AML-193 (cell line): ENCODE measurements at places on chromosomes 7 and 10.

GRCh38 chr10:47311932-47312662, 10.2 kb upstream of the GDF2 start:
- peak; percentile 50 for DNase-seq

- no peak for DNase-seq
Measured at GRCh38 chr10:30134171-30134945, 75.0 kb upstream of the JCAD start.

DNA sequence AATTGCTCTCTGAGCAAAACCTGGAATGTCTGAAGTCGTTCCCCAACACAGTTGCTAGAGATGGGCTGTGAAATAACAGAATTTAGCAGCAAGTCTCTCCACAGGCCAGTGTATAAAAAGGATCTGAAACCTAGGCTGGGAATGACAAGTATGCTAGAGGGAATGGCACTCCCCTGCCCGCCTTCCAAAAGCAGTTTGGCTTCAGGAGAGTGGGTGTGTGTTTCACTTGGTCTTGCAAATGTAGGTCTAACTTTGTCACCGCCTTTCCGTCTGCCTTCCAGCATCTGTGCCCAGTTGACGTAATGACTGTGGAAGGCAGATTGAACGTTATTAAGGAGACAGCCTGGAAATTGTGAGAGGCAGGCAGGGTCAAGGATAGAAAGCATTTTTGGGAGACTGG, 18.0 kb upstream of the MTURN start:
- no peak for DNase-seq

GRCh38 chr10:21214329-21214728, 311.2 kb downstream of the SKIDA1 start:
- no peak for DNase-seq

DNA sequence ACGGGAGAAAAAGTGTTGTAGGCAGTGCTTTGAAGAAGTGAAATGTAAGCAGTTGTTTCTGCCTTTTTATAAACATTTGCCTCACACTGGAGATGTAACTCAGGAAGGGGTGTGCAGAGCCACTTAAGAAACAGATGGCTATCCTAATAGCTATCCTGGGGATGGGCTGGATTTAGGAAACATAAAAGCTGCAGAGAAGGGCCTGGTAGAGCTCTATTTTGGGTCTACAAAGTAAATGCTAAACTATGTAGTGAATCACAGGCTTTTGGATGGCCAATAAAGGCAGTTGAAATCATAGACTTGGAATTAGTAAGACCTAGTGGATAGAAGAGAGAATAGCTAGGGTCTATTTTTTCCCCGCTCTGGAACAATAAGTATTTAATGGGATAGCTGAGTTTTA, 79.9 kb upstream of the AGR3 start:
- no peak for DNase-seq

GRCh38 chr10:43409385-43410109, 561 bp upstream of the HNRNPF start:
- DNase-seq: no peak

DNA sequence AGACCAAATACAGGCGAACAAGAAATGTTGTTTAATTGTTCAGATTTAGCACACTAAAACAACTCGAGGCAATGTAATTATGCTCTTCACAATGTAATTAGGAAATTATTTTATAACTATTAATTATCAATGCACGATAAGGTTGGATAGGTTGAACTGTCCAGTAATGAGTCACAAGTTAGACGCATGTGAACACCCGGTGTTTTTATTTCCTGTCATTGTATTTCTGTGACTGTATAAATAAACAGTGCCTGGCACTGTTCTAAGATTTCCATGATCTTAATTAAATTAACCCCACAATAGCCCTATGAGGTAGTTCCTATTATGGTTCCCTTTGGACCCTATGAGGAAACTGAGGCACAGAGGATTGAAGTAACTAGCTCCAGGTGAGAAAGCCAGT, 26.2 kb downstream of the C10orf105 start:
- DNase-seq: no peak

DNA sequence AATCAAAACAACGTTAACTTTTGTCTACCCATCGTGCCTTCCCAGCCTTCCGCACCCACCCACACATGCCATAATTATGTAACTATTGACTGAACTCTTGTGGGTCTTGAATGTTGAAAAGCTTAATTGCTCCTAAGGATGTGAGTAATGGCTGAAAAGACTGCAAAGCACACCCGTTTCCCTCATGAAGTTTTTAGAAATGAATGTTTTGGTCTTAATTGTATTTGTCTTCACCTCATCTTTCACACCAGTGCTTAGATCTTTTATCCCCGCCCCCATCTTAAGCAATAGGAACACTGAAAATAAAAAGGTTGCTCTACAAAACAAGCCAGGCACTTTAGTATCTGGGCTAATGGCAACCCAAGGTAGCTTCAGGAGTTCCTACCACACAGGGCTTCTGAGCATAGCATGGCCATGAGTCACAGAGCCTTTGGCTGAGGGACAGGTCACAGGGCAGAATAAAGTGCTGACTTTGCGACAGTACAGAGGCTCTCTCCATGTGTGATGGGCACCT, 690.5 kb downstream of the PARD3 start:
- no peak for DNase-seq

GRCh38 chr10:48768926-48769325, 84.3 kb downstream of the WDFY4 start:
- DNase-seq: no peak

DNA sequence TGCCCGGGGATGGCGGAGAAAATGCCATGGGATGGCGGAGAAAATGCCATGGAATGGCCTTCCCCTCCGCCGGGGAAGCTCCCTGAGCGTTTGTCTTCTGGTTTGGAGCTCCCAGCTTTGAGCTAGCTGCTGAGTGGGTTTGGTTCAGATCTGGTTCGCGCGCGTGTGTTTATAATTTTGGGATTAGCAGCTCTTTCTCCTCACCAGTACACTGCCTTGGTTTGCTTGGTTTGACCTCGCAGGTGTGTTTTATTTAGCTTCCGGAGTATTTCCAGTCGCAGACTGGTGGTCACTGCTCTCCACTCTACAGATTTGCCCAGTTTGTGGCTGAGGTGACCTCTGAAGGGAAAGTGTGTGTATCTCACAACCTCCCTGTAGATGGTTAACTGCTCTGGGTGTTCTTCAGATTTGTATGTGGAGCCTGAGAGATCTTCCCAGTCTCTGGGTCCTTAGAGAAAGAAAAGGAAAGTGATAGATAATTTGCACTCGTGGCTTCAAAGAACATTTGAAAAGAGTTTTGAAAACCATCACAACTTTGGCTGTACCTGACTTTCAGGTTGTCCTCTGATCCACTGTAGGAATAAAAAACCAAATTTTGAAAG, 597 bp downstream of the ZNF277 start:
- DNase-seq: no peak

DNA sequence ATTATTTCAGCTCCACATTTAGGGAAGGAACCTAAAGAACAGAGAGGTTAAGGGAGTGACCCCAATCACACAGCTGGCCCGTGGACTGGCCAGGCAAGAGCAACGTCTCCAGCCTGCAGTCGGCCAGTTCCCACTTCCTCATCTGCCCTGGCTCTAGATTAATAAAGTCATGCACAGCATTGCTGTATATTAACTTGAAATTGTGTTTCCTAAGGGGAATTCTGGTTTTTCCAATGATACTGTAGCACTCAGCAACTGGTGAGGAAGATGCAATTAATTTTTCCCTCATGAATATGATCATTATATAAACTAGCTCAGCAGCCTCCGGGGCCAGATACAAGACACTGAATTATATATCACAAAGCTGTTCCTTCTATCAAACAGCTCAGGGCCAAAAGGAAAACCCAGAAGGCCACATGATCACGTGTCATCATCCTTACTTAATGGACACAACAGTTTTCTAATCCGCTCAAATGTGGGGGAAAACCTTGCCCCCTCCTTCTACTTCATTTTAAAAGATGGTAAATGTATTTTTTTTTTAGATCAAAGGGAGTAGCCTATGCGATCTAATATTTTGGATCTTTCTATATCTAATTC, 295.3 kb upstream of the PRKCQ start:
- no peak for DNase-seq

DNA sequence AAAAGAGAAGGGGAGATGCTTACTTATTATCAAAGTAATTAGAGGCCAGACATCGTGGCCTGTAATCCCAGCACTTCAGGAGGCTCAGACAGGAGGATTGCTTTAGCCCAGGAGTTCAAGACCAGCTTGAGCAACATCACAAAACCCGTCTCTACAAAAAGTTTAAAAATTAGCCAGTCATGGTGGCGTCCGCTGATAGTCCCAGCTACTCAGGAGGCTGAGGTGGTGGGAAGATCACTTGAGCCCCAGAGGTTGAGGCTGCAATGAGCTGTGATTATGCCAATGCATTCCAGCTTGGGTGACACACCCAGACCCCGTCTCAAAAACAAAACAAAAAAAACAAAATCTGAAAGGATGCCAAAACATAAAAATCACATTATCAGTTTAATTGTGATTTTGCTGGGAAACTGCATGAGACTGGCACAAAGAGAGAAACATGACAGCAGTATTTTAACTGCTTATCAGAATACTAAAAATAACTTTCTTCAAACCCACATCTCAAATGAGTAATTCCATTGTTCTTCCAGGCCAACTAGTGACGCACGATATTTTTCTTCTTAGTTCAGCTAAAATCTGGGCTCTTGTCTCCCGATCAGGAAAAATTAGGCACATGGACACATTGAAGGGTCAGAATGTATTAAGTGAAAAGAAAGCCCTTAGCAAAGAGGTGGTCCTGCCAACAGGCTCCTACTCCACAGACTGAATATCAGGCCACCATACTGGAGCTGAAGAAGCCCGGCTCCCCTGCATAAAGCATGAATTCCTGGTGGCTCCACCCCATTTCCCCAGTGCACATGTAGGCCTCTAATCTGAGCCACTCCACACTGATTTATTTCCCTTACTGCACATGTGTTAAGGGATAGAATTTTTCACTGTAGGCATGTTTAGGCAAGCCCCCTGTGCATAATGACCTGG, 9.6 kb upstream of the CCM2 start:
- DNase-seq: no peak

- DNase-seq: no peak
Measured at GRCh38 chr10:59131666-59132065, 44.8 kb upstream of the PHYHIPL start.

- no peak for DNase-seq
Measured at GRCh38 chr10:94402843-94403379, 570 bp downstream of the TBC1D12 start.

GRCh38 chr10:20614911-20615310, 282.2 kb downstream of the NEBL start:
- DNase-seq: no peak

DNA sequence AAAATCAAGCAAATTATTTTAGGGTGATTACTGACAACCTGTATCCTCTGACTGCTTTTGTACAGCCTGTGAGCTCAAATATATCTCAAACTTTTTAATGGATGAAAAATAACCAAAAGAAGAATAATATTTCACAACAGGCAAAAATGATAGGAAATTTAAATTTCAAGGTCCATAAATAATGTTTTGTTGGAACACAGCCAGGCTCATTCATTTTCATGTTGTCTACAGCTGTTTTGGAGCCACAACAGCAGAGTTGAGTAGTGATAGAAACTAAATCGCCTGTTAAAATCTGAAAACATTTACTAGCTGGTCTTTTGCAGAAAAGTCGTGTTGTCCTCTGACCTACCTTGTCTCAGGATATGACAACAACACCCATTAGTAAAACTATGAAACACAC, 75.9 kb downstream of the GLI3 start:
- no peak for DNase-seq

- no peak for DNase-seq
Measured at GRCh38 chr10:104259456-104259855, 4.8 kb downstream of the GSTO1 start.

- DNase-seq: no peak
Measured at GRCh38 chr7:47375121-47375938, 206.6 kb downstream of the TNS3 start.

DNA sequence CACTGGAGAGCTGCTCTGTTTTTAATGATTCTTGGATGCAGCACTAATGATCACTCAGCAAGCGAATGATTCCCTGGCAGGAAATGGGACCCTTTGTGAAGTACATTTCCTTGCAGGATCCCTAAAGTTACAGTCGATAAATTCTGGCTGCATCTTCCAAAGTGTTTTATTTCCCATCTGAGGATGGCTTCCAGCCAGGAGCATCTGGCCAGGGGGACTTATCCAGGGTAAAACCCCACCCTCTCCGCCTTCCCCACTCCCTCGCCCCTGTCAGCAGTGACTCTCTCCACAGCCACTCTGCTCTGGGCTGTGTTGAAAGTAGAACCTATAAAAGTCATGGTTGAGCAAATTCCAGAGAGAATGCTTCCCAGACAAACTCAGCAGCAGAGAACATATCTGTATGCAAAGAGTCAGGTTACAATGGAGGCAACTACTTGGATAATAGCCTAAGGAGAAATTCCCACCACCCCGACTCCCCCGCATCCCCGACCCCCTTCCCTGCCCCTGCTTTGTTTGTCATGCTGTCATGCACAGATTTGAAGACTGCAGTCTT, 111.0 kb upstream of the ANLN start:
- DNase-seq: no peak

DNA sequence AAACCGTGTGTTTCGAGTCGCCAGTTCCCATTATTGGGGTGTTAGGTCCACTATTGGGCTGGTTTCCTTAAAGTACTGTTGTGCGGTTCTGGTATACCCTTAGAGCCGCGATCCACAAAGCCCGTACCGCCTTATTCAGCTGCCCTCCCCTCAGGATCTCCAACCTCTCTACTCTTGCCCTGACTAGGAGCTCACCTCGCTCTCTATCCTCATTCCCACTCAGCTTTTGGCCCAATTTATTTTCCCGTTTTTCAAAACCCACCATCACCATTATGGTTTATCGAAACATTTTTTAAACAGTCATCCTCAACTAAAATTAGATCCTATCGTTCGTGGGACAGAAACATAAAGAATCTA, 461 bp upstream of the ETV1 start:
- DNase-seq: no peak

GRCh38 chr10:121999301-121999700, 10.3 kb downstream of the TACC2 start:
- DNase-seq: no peak
